ENCODE measurements at places on chromosomes 4 and X. TPM values are rescaled to one million over a fixed set of nuclear protein-coding genes. Genes with fewer than 3 reads are reported as not detected.

QRFPR gene
- polyA plus RNA-seq: not detected

CT55 gene
- polyA plus RNA-seq: not detected

HCFC1 gene
- polyA plus RNA-seq: 35.2 TPM

- DNase-seq: no peak
These were observed 20.9 kb upstream of the DUSP9 start for GRCh38 chrX:153626025-153626633.

GRCh38 chrX:110415440-110416170, 57.0 kb downstream of the RTL9 start:
- DNase-seq: no peak

- no peak for DNase-seq
These were observed 101.1 kb upstream of the CYLC1 start for GRCh38 chrX:83759872-83760271.

- no peak for DNase-seq
These were observed 377.4 kb downstream of the PPP3CA start for GRCh38 chr4:100969925-100970324.

DNA sequence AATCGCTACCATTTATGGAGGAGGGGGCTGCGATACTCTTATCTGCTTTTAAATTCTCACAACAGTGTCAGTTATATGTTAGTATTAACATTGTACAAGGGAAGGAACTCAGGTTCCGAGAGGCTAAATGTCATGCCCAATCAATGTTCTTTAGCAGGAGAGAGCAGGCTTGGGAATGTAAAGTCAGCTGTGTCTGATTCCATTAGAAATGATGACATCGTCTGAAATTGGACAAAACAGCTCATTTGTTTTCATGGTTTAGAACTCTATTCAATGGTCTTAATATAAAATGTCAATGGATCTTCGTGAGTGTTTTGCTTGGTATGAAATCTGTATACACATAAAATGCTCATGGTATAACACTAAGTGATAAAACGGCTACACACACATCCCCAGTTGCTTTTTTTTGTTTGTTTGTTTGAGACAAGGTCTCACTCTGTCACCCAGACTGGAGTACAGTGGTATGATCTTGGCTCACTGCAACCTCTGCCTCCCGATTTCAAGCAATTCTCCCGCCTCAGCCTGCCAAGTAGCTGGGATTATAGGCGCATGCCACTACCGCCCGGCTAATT, 11.9 kb upstream of the SH3KBP1 start:
- DNase-seq: no peak

DNA sequence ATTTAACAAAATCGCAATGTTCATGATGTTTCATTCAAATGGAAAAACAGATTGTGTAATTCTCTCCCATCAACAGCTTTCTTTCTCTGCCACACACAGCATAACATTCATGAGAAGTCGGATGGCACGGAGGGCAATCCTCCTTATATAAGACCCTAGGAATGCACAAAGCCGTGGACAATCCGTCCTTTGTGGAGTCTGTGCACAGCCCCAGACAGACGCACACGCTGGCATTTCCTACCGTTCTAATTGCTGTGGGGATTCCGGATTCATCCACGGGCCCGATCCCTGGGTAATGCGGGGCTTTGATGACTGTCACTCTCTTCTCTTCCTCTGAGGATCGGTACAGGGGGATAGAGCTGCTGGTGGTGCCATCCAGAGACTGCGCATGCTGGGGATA, 121.9 kb upstream of the PDLIM3 start:
- DNase-seq: no peak

DNA sequence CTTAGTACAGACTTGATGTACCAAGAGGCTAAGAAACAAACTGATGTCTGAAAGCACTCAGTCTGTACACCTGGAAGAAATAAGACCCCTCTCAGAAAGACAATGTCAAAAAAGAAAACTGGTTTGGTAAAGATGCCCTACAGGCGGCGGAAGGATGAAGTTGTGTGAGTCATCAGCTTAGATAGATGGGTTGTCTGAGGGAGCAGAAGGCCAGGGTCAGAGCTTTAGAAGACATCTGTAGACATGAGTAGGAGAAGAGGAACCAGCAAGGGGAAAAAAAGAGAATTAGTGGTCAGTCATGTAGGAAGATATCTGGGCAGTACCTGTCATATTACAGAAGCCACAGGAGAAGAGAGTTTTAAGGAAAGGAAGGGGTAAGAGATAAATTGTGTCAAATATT, 8.3 kb downstream of the SRPX2 start:
- DNase-seq: no peak

All from urinary bladder (tissue), 4 donors.